ENCODE measurements at places on chromosomes 12 and 14. TPM values are rescaled to one million over a fixed set of nuclear protein-coding genes. Genes with fewer than 3 reads are reported as not detected.

Gene RNU4-1
- not detected for total RNA-seq

Gene CD69
- not detected for total RNA-seq

Gene ETFBKMT
- total RNA-seq: 0.79 TPM

Gene HCAR2
- total RNA-seq: 0.09 TPM
